ENCODE measurements at places on chromosomes 13 and 19.
A peak's percentile ranks its signal among the peaks of the same experiment; 100 is the strongest.

- no peak for DNase-seq
Observed at GRCh38 chr13:111485491-111486250, 165.2 kb downstream of the TEX29 start.

- DNase-seq = peak; percentile 79
Observed at GRCh38 chr13:50990818-50991506, 81.4 kb downstream of the RNASEH2B start.

GRCh38 chr13:77431449-77431848, 104.1 kb upstream of the SCEL start:
- no peak for DNase-seq

GRCh38 chr13:45933203-45933908, 81.8 kb upstream of the SIAH3 start:
- no peak for DNase-seq

- no peak for DNase-seq
Observed at GRCh38 chr13:83531022-83531421, 351.3 kb downstream of the SLITRK1 start.

- DNase-seq = no peak
Observed at GRCh38 chr19:13037161-13037560, 41.9 kb downstream of the NFIX start.

Data from NCI-H1092 treated with DMSO at 0.1 percent for 48 hours (cell line).